ENCODE measurements at places on chromosomes 11 and 22.
A peak's percentile ranks its signal among the peaks of the same experiment; 100 is the strongest.

DNA sequence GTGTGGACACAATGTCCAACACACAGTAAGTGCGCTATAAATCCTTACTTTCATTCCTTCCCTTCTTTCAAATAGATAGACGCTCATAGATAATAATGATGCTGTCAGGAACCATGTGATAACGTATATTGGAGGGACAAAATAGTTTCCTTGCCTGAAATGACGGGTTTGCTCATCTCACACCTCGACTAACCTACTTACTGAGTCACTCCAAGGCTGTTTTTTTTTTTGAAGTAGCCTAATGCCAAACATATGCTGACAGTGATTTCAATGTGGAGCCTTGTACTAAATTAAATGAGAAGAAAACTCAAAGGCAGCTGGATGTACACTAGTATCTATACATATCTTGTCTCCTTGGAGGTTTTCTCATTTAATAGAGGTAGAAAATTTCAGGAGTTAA, 400.5 kb downstream of the NELL1 start:
- no peak for DNase-seq

- no peak for DNase-seq
Measured at GRCh38 chr11:117823946-117824420, 561 bp downstream of the FXYD2 start.

GRCh38 chr11:65540290-65541092, 15.6 kb downstream of the SCYL1 start:
- peak; percentile 59 for DNase-seq

GRCh38 chr11:64015935-64016845, 19.5 kb upstream of the FLRT1 start:
- DNase-seq: peak; percentile 42

- DNase-seq: no peak
Measured at GRCh38 chr11:33897761-33898375, 6.0 kb upstream of the LMO2 start.

DNA sequence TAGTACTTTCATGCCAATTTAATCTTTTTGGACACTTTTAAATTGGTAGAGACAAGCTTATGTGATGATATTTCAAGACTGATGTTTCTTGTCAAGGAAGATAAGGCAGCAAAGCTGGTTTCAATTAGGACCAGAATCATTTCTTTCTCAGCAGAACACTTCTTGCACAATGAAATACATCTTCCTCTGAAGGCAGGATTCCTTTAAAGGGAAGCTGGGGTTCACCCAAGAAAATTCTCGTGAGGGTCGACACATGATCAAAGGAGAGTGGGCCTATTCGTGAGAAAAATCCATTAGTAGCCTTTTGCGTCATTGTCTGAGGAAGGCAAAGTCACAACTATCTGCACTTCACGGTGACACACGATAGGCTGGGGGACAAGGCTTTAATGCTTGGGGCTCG, 17.6 kb downstream of the TTC12 start:
- DNase-seq: no peak

DNA sequence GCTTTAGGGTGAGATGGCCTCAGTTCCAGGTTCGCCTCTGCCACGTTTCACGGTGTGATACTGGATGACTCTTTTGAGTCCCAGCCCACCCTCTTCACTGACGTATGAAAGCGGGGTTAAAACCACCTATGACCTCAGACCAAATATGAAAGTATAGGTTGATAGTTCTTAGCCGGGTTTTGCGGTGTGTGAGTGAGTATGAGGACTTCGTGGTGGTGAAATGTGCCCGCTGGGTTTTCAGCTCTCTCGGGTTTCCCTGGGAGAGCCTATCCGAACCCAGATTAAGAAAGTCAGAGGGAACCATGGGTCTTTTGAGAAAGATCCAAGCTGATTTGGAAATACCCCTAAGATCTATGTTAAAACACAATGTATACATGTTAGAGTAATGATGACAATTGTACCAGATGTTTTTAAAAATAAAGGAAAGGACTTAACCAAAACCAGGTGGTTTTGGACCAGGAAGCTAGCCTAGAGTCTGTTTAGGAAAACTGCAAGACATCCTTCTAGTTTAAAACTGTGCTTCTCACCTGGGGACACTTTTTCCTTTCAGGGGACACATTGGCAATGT, 25.8 kb upstream of the ST3GAL4 start:
- no peak for DNase-seq

GRCh38 chr11:13290221-13290980, 12.8 kb downstream of the BMAL1 start:
- no peak for DNase-seq

GRCh38 chr22:37088750-37089408, 20.6 kb downstream of the TMPRSS6 start:
- DNase-seq: no peak

GRCh38 chr11:130435671-130436070, 7.3 kb upstream of the ADAMTS8 start:
- peak; percentile 2 for DNase-seq

DNA sequence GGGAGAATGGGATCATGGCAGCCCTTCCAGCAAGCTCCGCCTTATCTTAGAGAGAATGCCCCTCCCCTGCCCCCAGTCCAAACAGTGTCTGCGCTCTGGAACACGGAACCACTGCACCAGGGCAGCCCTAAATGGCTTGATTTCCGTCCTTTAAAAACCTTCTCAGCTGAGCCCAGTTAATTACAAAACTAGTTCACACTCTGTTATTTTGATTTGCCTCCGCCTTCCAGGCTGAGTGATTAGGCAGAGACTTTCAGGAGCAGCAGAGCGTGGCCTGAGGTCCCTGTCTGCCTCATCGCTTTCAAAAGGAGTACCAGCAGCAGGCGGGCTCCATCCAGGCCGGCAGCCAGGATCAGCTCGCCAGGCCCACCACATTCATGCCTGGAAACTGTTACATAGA, 313.0 kb downstream of the BRD1 start:
- no peak for DNase-seq

- DNase-seq: no peak
Measured at GRCh38 chr22:49538006-49538405, 289.7 kb downstream of the BRD1 start.

- DNase-seq: no peak
Measured at GRCh38 chr11:72349616-72350218, 84.6 kb downstream of the CLPB start.

GRCh38 chr11:65861533-65862183, 1.4 kb downstream of the MUS81 start:
- DNase-seq: no peak

DNA sequence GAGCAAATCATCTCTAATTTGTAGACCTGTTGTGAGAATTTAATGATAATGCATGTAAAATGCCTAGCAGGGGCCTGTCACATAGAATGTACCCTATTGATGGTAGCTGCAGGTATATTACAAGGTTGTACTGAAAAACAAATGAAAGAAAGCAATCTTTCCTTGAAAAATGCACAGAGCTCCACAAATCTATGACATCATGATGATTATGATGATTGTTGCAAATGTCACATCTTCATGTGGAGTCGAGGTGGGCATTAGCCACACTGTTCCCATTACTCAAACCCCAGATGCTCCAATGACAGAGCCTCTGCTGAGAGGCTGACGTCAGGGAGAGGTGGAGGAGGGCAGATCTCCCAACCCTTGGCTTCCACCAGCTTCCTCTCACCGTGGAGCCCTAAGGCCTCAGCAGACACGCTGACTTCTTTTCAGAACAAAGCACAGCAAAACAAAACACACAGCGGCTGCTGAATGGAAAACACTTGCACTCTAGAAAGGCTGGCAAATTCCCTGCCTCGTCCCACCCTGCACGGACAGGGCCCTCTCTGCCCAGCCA, 298.3 kb downstream of the KIRREL3 start:
- no peak for DNase-seq

- no peak for DNase-seq
Measured at GRCh38 chr11:1847926-1848639, 4.8 kb upstream of the LSP1 start.

DNA sequence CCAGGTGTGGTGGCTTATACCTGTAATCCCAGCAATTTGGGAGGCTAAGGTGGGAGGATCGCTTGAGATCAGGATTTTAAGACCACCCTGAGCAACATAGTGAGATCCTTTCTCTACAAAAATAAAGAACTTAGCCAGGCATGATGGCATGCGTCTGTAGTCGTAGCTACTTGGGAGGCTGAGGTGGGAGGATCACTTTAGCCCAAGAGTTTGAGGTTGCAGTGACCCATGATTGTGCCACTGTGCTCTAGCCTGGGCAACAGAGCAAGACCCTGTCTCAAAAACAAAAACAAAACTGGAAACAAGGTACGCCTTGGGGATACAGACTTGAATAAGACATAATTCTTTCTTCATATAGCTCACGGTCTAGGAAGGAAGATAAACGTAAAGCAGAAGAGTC, 63.1 kb upstream of the GRAMD1B start:
- no peak for DNase-seq

DNA sequence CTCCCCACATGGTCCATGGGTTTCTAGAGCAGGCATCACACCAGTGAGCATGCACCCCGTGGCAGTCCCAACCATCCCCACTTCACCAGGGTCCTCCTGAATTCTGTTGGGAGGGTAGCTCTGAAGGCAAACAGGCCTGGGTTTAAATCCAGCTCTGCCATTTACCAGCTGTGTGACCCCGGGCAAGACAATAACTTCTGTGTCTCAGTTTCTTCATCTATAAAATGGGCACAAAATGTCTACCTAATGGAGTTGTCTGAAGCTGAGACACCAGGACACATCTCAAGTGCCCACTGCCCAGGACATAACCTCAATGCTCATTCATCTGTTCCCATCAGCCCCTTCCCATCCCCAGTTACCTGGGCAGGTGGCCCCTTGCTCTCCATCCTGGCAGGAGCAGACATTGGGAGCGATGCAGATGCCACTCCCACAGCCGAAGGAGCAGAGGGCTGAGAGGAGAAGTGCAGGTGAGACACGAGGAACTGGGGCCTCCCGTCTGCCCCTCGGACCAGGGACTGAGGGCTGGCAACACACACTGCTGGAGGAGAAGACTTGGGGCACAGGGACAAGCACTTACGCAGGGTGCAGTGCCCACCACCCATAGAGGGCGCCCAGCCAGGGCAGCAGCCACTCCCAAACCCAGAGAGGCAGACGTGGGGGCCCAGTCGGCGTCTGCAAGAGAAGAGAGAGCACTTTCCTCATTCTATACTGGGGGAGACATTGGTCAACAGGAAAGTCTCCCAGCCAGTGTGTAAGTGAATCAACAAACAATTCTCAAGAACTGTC, 4.0 kb downstream of the VWCE start:
- DNase-seq: no peak

DNA sequence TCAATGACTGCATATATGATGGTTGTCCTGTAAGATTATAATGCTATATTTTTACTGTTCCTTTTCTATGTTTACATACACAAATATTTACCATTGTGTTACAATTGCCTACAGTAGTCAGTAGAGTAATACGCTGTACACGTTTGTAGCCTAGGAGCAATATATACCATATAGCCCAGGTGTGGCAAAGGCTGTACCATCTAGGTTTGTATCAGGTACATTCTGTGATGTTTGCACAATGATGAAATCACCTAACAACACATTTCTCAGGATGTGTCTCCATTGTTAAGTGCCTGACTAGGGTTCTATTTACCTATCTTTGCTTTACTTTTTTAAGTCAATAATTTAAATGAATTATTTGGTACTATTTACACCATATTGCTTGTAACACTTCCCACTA, 21.9 kb downstream of the PRR5L start:
- DNase-seq: no peak

DNA sequence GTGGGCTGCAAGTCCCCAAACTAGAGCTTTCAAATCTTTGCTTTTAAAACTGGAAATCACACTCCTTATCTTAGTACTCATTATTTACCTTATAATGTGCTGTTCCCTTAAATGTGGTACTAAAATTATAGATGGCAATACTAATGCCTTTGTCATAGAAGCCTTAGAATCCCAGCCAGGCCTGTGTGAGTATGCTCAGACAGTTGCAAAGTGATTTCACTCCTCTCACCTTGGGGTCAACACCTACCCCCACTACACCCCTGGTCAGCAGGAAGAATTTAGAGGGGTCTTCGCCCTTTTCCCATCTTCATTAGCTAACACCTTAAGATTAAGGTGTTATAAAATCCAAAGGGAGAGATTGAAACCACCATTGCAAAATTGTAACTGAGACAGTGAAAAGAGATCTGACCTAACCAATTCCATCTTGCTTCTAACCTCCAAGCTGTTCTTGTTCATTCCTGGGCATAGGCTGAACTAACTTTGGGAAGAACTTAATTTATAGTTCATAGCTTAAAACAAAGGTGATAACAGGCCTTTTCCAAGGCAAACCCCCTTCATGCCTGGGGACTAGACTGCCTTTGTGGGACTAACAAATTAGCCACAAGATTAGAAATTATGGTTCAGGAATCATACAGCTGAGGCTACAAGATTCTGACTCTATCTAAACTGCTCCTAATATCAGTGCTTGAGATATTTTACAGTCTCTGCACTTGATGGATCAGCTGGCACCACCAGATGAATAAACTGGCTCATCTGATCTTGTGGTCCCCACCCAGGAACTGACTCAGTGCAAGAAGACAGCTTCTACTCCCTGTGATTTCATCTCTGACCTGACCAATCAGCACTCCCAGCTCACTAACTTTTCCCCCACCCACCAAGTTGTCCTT, 10.4 kb upstream of the MRPL17 start:
- no peak for DNase-seq

GRCh38 chr11:7314811-7315604, 63.3 kb downstream of the SYT9 start:
- DNase-seq: no peak

DNA sequence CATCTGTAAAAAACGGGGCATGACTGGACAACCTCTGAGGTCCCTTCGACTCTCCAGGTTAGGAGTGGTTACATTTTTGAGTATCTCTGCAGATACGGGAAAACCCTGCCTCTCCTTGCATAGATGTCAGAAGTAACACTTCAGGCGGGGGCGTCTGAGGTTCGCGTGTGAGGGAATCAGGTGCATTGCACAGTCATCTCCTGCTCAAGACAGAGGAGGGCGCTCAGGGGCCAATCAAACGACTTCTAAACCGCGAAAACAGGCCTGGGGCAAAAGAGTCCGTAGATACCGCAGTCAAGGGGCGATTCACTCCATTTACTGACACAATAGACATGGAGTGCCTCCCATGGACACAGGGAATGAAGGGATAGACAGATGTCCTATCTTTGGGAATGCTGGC, 31.7 kb downstream of the KIRREL3 start:
- no peak for DNase-seq

DNA sequence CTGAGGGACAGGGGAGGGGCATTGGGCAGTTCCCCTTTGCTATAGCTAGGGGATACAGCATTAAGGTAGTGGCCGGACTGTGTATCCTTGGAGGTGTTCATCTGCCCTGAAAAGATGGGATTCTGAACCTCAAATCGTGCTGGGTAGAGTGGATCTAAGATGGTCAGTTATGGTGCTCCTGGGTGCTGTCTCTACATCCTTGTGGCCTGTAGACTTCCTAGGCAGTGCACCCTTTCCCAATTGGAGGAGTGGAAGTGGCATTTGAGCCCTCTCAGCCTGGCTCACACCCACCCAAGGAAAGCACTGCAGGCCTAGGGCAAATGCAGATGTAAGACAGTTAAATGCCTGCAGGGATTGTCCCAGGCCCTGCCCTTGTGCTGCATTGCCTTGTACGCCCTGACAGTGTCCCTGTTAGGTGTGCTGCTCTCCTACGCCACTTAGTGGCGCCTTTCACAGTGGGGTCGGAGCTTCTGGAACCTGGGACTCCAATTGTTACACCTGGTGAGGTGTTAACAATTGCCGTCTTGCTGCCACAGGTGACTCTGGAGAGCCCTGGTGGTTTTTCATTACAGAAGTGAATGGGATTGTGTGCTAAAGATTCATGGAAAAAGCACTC, 35.0 kb downstream of the PPFIBP2 start:
- DNase-seq: no peak

Data from NCI-H1694 treated with DMSO at 0.1 percent for 48 hours (cell line).